ENCODE measurements at places on chromosomes 5 and 9.

DNA sequence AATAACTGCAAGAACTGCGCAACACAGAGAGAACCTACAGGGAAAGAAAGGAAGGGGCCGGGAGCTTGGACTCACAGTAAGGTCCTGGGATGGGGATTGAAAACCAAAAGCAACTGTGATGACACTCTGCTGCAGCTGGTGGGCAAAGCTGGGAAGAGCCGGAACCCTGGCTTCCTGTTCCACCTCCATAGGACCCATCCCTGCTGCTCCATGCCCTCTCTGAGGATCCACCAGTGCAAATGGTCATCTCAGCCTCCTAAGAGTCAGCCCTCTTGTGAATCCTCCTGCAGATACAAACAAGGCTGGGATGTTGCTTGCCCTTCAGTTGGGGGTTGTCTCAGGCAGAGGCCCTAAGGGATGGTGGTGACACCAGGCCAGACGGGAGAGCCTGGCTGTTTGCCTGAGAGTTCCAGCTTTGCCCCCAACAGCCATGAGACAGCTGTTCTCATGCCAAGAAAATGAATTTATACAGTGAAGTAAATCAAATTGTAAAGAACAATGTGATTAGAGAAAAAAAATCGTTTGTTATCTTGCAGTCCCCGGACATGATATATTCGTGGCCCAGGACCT is 90.8 kb downstream of the TENT4A start:
- DNase-seq, result no peak

DNA sequence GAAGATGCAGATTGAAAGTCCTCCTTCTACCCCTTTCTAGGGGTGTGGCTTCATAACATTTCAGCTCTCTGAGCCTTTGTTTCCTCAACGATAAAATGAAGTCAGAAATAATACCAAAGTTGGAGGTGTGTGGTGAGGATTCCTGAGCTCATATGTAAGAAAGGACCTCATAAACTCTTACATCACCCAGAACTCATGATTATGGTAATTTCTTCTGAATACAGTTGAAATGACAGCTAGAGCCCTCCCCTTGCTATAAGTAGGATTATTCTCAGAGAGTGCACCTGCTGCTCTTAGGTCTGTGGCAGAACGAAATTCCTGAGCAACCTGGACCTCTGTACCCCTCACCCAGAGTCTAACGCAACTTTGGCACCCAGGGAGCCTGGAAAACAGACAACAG is 291.4 kb upstream of the KLF4 start:
- no peak for DNase-seq

DNA sequence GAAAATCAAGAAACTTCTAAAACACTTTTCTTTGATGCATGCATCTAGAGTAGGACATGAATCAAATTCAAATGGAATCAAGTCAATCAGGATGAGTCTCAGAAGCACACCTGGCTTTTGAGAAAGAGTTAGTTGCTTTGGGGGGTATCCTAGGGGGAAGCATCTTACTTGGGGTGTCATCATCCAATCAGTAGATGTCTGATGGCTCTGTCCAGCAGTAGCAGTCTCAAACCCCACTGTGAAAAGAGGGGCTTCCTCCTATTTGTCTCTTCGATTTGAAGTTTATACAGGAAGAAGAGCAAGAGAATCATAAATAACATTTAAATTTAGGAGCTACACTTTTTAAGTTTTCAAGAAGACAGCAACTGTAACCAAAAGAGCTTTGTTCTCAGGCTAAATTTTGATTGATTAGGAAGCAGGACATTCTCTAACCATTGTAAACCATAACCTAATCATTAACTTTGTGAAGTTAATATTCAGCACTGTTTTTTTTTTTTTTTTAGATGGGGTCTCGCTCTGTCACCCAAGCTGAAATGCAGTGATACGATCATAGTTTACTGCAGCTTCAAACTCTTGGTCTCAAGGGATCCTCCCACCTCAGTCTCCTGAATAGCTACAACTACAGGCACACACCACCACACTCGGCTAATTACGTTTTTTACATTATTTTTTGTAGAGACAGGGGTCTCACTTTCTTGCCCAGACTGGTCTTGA is 614.7 kb downstream of the CSNK1G3 start:
- DNase-seq, result no peak

- DNase-seq, result no peak
These were observed 148.1 kb downstream of the MTX3 start for GRCh38 chr5:79842991-79843390.

DNA sequence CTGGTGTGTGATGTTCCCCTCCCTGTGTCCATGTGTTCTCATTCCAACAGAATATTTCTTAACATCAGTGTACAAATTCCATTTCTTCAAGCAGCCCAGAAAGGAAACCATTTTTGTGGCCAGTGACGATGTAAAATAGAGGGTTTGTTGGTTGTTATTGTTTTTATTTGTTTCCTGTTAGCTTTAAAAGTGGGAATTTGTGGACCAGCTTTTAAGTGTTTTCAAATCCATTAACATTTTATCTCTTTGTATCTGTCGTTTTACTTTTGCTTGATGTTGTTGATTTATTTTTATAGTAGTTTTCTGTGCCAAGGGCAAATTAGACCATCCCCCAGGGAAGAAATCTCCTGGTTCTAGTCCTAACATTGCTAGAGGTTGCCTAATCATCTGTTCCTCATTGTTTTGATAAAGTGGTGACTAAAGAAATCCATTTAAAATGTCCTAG is 100.0 kb downstream of the GDNF start:
- no peak for DNase-seq

All from cortex of kidney (tissue), 1 donor.